ENCODE measurements at places on chromosomes 6 and 20.

GRCh38 chr6:66179361-66179760 is 472.3 kb upstream of the EYS start:
- no peak for DNase-seq

- DNase-seq: no peak
These were observed 13.8 kb upstream of the PCK1 start for GRCh38 chr20:57546956-57547649.

DNA sequence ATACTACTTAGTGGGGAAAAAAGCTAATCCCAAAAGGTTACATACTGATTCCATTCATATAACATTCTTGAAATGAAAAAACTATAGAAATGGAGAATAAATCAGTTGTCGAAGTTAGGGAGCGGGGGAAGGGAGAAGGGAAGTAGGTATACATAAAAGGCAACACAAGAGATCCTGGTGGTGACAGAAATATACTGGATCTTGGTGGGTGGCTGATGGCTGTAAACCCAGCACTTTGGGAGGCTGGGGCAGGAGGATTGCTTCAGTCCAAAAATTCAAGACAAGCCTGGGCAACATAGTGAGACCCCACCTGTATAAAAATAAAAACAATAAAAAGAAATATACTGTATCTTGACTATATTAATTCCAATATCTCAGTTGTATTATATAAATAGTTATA is 105.7 kb upstream of the LGSN start:
- DNase-seq: no peak

GRCh38 chr6:56222499-56222898 is 24.9 kb downstream of the COL21A1 start:
- no peak for DNase-seq

DNA sequence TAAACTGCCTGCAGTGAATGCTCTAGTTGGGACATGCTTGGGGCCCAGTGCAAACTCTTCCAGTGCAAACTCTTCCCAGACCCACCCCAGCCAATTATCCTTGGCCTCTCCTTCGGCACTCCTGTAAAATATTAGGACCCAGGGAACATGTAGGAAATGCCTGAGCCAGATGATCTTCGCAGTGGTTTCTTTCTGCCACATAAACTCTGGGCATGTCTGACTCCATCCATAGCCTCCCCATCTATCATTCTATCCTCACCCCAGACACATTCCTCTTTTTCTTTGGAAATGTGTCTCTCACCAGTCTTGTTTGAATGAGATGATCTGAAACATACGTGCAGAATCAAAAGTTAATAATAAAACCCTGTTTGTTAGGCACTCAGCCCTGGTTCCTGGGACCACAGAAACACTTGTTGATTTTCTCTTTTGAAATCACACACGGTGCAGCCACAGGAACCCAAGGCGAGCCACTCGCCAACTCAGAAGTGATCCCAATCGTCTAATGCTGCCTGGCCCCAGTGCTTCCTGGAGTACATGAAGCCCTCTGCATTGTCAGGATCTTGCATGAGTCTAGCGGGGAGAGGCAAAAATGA is 108.9 kb upstream of the CST7 start:
- no peak for DNase-seq

DNA sequence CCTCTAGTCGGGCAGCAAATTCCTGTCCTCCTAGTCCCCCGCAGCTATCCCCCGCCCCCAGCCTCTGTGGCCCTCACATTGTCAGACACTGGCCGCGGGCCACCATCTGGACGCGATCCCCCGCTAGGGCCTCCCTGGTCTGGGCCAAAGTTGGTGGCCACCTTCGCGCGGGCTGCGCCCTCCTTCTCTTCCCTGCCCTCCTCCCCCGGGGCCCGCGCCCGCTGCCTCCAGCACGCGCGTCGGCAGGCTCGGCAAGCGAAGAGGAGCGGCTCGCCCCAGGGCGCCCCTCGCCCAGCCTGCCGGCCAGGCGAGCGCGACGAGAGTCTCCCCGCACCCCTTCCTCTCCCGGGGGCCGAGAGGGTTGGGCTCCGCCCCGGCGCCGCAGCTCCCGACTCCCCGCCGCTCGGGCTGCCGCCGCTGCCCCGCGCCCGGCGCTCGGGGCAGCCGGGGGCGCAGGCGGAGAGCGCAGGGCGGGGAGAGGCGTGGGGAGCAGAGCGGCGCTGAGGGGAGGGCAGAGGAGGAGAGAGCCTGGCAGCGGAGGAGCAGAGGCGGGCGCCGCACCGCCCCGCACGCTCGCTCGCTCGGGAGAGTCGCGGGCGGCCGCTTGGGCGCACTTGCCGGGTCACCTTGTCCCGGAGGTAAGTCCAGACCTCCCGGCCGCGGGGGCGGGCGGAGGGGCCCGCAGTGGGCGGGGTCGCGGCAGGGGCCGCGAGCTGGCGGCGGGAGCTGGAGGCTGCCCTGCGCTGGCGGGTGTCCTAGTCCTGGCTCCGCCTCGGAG is at the start of gene SYNDIG1:
Gene SYNDIG1 (plus strand): TSS at position 514 of the 778 bp plus-strand sequence. CDS start 73,469 bp downstream, outside the sequence.
- DNase-seq: no peak

GRCh38 chr20:20065361-20065760 is 13.0 kb downstream of the CFAP61 start:
- DNase-seq: no peak
